ENCODE measurements at places on chromosomes 11 and 22.

DNA sequence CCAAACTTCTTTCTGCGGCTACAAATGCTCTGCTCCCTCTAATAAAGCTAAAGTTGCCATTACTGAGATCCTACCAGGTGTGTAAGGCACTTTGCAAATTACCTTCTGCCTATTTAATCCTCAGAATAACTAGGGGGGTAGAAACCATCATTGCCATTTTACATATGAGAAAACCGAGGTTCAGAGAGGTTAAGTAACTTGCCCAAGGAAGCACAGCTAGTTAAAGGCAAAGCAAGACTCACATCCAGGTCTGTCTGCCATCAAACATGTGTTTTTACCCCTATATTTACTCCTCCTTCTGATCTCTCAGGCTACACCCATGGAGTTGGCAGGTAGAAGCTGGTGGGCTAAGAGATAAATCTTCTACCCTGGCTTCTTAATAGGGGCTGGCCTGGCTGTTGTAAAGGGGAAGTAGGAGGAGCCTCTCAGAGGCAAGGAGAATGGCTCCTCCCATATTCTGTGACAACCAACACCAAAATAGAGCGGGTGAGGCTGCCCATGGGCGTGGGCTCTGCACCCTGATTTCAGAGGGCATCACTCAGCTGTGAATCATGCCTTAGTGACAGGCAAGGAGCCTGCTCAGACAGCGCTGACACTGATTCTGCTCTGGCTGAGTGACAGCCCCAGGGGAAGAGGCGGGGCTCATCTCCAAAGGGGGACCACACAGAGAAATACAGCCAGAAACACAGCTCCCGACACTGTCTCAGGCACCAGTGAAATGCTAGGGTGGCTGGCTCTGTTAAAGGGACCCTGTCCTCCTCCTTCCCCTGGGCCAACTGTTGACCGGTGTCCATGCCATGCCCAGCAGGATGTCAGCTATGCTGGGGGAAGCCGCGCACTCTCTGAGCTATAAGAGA is 106.8 kb downstream of the ABTB2 start:
- peak; percentile 39 for DNase-seq

DNA sequence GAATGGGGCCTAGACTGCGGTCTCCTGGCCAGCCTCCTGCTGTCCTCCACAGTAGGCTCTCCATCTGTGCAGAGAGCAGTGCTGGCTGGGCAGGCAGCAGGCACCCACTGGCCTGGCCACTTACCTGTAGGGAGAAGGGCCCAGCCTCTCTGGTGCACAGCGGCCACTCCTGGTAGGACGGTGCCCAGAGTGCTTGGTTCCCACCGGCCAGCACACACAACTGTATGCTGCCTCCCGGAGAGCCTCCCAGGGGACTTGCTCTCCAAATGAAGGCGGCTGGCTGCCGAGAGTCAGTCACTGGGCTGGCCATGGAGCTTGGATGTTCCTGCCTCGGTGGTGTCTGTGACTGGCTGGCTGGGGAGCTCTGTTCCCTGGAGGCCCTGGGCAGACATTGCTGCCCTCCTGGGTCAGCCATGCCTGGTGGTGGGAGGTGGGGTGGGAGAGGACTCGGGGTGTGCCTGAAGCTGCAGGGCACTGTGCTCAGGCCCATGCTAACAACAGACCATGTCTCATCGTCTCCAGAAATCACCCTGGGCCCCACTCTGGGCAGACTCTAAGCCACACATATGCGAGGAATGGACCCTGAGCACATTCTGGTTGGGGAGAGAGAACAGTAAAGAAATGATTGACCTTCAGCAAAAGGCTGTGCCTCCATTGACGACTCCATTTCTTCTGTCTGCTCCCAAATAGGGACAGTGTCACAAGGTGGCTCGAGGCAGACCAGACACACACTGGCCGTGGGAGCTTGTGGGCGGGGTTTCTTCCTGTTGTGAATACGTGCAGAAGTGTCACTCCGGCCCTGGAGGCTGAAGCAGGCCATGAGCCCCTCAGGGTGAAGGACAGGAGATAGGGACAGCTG is 350.8 kb downstream of the TBC1D22A start:
- DNase-seq = no peak

DNA sequence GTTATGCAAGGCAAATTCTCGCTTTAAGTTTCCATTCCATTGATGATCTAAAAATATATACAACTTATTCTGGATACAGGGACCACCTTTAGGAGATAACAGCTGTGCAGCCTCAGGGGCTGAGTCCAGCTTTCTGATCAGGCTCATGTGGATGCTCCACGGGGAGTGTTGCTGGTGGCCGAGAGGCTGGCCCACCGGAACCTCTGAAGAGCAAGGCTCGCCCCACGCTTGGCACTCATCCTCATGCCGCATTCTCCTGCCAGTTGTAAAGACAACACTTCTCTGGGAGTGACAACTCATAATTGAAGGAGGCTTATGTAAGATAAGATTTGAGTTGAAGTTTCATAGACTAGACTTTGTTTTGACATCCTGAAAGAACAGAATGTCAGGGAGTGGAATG is 123.5 kb downstream of the MPPED1 start:
- DNase-seq = no peak

- no peak for DNase-seq
Observed at GRCh38 chr11:19818619-19819018, 106.0 kb downstream of the NAV2 start.

DNA sequence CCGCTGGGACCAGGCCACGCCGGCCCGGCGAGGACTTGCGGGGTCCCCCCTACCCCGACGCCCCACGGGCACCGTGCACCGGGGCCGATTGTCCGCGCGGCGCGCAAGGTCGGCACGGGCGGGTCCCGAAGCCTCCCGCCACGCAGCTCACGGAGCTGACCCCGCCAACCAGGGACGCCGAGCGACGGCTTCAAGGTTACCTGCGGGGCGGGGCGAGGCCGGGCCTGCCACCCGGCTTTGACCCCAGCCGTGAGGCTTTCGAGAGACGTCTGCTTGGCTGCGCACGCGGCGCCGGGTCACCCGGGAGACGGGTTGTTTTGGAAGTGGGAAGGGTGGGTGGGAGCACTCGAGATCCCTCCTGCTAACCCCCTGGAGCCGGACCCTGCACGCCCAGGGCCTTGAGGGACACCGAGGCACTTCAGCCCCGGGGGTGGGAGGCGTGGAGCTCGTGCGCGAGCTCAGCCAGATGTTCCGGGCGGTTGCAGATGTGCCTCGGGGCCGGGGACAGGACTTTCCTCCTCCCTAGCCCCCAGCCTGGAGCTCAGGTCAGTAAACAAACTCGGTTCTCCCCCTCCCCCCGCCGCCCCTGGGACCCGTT is 3.2 kb upstream of the WNT11 start:
- DNase-seq = no peak

DNA sequence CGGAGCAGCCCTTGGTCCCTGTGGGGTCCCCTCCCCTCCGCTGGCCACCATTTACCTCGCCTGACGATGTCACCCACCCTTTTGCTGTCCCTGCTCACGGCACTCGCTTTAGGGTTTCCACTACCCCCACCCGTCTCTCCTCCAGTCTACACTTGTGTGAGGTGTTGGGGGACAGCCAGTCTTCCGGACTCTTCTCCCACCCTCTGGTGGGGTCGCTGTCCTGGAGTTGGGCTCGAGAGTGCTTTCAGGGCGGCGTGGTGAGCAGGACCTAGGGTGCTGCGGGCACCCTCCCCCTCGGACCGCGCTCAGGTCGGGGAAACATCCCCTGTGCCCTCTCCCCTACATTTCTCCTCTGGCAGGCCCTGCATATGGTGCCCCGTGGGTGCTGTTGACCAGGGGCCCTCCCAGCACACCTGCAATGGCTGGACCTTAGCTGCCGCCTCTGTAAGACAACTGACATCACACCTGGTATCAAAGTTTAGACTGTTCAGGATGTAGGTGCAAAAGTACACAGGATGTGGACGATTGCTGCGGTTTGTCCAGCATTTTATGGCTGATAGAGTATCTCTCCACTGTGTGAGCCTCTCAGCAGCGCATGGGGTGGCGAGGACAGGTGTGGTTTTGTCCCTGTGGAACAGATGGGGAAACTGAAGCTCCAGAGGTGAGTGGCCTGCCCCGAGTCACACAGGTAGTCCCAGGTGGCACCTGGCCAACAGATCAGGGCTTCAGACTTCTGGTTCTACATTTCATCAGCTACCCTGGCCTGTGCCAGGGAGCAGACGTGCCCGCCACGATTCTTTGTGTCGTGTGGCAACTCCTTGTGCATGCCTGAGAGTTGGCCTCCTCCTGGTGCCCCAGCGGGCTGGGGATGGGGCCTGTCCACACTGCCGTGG is 1.2 kb downstream of the GRK2 start:
- DNase-seq = no peak

DNA sequence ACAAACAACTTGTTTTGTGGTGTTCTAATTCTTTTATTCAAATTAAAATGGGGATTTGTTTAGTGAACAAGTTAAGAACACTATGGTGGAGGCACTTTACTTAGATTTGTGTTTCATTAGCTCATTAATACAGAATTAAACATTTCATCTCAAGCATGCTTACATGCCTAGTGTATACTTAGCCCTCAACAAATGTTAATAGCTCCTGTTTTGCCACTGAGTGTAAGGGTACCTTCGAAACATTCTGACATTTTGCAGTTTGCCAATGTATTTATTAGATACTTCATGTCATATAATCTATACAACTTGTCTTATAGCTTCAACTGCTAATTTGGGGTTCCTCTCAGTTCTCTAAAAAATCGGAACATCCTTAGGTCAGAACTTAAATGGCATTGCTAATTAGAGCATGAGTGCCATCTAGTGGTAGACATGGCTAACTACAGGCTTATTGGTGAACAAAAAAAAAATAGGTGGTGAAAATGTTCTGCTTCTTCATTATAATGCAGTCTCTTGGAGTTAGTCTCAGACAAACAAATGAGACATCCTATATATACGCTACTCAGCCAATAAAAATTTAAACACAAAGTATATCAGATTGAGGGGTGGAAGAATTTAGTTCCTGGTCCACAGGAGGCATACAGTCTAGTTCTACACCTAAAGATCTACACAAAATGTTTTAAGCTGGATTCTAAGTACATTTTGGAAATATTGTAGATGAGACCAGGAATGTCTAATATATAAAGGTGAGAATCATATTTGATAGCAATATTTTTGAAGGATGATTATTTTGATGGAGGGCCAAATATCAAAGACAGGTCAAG is 4.9 kb upstream of the CNTN5 start:
- DNase-seq = no peak

GRCh38 chr22:25823276-25823675 is 81.3 kb downstream of the MYO18B start:
- DNase-seq = no peak

GRCh38 chr11:778976-779954 is 2.0 kb upstream of the GATD1 start:
- no peak for DNase-seq

DNA sequence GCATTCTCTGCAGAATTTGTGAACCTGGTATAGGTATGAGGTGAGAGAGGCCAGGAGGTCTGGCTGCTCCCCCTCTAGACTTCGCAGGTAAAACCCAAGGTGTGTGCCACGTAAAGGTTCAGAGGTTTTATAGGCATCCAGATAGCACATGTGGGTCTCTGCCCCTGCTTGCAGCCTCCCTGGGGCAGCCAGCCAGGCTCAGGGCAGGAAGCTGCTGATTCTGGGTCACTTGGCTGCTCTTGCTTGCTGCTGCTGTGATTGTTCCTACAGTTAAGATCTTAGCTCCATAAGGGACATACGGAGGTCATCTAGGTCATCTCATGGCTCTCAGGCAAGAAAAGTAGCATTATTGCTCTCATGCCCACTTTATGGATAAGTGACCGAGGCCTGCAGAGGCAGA is 30.2 kb downstream of the ZBTB16 start:
- DNase-seq = no peak
